Regular cardiac myocyte (primary cell): ENCODE measurements at places on chromosomes 6 and 20. TPM values are rescaled to one million over a fixed set of nuclear protein-coding genes. Genes with fewer than 3 reads are reported as not detected.

CNBD2 gene
- total RNA-seq = 1.7 and 2.7 TPM in 2 replicates

TGM2 gene
- 371 and 457 TPM in 2 replicates for total RNA-seq

EDN1 gene
- total RNA-seq = 46.8 and 87.4 TPM in 2 replicates

TSBP1 gene
- not detected in 2 replicates for total RNA-seq

EPHA7 gene
- 0.28 and 1.3 TPM in 2 replicates for total RNA-seq

HM13 gene
- 50.7 and 86.1 TPM in 2 replicates for total RNA-seq

RIPOR3 gene
- total RNA-seq = 5.4 and 13.2 TPM in 2 replicates

RAE1 gene
- 20.6 and 29.1 TPM in 2 replicates for total RNA-seq

RRP36 gene
- 64.3 and 147 TPM in 2 replicates for total RNA-seq

CDKN1A gene
- 230 and 557 TPM in 2 replicates for total RNA-seq

CHRNA4 gene
- not detected in 2 replicates for total RNA-seq

HEY2 gene
- total RNA-seq = 0.28 and 0.77 TPM in 2 replicates

AIF1 gene
- total RNA-seq = not detected in 2 replicates

RBL1 gene
- 11.8 and 16.5 TPM in 2 replicates for total RNA-seq

MACROD2 gene
- total RNA-seq = under 0.01 TPM in 2 replicates

FKBP1C gene
- 0.28 and 0.38 TPM in 2 replicates for total RNA-seq

PTPRK gene
- total RNA-seq = 44.0 and 44.7 TPM in 2 replicates

FITM2 gene
- total RNA-seq = 6.2 and 8.4 TPM in 2 replicates

DLK2 gene
- 0.19 and 0.28 TPM in 2 replicates for total RNA-seq

CCN6 gene
- not detected in 2 replicates for total RNA-seq

C6orf141 gene
- 0.28 TPM in 1 of 2 replicates, not detected in the other for total RNA-seq

GPR63 gene
- 0.28 and 0.38 TPM in 2 replicates for total RNA-seq

IP6K3 gene
- total RNA-seq = under 0.01 and 0.28 TPM in 2 replicates

THBD gene
- 18.0 and 20.3 TPM in 2 replicates for total RNA-seq

GLYATL3 gene
- not detected in 2 replicates for total RNA-seq

MPIG6B gene
- total RNA-seq = 0.28 TPM in 1 of 2 replicates, not detected in the other

MLN gene
- total RNA-seq = not detected in 2 replicates

GMPR gene
- 7.6 and 8.1 TPM in 2 replicates for total RNA-seq

TNFRSF21 gene
- total RNA-seq = 9.4 and 15.8 TPM in 2 replicates

CST8 gene
- not detected in 2 replicates for total RNA-seq

HRH3 gene
- total RNA-seq = not detected in 2 replicates
